Right renal pelvis (tissue), 4 donors: ENCODE measurements at places on chromosomes 1 and 21. TPM values are rescaled to one million over a fixed set of nuclear protein-coding genes. Genes with fewer than 3 reads are reported as not detected.

Gene SAMD11
- 64.4 TPM for polyA plus RNA-seq

DNA sequence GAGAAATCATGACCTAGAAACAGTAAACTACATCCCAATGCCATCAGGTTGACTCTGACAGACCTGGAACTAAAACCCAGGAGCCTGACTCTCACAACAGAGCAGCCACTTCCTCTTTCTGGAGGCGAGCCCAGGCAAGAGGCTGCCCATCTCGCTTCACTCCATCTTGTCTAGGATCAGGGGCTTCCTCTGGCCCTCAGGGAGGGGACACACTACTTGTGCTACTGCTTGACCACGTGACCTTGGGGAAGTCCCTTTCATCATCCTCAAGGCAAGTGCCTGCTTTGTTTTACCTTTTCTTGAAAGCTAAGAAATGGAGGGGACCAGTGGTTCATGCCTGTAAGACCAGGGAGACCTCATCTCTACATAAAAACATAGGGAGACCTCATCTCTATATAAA is 2.6 kb upstream of the TENT5B start:
- DNase-seq, result no peak

DNA sequence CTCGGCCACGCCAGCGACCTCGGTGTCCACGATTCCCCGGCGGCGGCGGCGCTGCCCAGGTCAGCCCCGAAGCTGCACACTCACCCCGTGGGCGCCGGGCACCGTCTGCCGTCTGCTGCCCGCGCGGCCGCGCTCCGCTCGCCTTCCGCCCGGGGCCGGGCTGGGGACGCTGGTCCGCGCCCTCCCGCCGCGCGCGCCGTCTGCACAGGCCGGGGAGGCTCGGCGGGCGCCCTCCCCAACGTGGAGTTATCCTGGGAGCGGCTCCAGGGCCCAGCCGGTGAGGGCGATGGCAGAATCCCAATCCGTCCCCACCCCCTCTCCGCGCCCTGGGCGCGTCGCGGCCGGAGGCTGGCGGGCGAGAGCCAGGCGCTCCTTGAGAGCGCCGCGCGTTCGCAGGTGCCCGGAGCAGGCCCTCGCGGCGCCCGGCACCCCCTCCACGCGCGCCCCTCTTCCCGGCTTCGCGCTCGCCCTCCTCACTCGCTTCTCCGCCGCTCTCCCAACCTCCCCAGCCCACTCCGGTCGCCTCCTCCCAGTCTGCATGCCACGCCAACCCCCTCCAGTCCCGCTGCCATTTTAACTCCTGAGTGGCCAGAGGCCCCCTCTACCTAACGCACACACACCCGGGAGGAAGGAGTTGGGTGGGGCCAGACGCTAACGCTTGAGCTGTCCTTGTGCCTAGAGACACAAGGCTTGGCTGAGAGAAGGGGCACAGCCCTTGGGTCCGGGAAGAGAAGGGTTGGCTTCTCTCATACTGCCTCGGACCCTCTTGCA is at the start of gene LRRN2:
Gene LRRN2, minus strand, starts transcription at position 503 of the 771 bp plus-strand sequence. CDS start 65,746 bp downstream, outside the sequence.
- no peak for DNase-seq

GRCh38 chr1:93979040-93979717 is 69.9 kb upstream of the GCLM start:
- no peak for DNase-seq

Gene TGFBR3
- polyA plus RNA-seq, result 115 TPM

GRCh38 chr1:119873135-119874015 is 22.9 kb downstream of the ADAM30 start:
- DNase-seq, result no peak

Gene ARMH1
- polyA plus RNA-seq, result 5.1 TPM

Gene KLHL12
- 40.9 TPM for polyA plus RNA-seq

- DNase-seq, result peak; percentile 58
Measured at GRCh38 chr1:158087320-158087927, 93.3 kb upstream of the CD1D start.

Gene C1orf94
- polyA plus RNA-seq, result 0.10 TPM

Gene SLAMF7
- 0.18 TPM for polyA plus RNA-seq

Gene KRTAP10-7
- not detected for polyA plus RNA-seq

DNA sequence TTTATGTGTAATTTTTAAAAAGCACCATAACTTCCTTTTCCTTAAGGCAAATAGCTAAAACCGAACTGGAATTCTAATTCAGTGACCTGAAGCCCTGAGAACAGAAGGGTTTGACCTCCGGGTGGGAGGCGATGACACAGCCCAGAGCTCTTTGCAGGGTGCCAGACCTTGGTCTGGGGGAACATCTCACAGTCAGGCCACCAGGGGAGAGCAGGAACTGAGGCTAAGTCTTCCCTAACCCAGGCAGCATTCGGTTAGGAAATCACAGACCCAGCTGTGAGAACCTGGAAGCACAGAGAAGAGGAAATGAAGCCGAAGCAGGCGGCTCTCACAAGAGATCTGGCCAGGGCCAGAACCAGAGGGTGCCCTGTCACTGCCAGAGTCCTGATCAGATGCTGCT is 444.8 kb downstream of the TTLL7 start:
- DNase-seq, result no peak

- DNase-seq, result no peak
Measured at GRCh38 chr1:55197099-55197498, 18.1 kb downstream of the USP24 start.

DNA sequence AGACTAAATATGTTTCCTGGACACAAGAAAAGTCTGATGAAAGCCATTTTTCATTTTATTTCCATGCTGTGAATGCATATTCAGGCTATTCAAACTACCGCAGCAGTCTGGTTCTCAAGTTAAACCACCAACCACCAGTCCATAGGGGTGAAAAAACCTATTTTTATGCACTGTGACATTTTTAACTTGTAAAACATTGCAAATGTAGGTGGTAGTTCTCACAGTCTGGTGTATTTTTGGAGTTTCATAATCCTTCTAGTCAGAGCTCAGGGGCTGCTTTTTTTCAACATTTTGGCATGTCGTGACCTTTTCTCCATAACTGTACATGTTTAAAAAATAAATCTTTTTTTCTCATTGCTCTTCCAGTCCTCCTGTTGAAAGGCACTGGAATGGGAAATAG is 907.6 kb upstream of the ADGRL2 start:
- no peak for DNase-seq

Gene RUNX1
- polyA plus RNA-seq, result 2.3 TPM

Gene TEDDM1
- polyA plus RNA-seq, result 0.05 TPM

DNA sequence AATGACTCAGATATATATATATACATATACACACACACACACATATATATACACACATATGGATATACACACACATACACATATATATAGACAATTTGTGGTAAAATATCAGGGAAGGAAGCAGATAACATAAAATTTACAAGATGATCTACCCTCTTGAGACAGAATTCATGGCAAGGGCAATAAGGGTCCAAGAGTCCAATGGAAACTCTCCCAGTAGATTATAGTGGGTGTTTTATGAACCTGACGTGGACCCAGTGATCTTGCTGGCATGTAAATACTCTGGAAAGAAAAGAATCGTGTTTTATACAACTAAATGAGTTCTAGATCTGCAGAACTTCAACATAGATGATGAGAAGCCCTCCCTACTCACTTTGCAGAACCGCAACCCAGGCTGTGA is 49.3 kb downstream of the DENND1B start:
- DNase-seq, result no peak

DNA sequence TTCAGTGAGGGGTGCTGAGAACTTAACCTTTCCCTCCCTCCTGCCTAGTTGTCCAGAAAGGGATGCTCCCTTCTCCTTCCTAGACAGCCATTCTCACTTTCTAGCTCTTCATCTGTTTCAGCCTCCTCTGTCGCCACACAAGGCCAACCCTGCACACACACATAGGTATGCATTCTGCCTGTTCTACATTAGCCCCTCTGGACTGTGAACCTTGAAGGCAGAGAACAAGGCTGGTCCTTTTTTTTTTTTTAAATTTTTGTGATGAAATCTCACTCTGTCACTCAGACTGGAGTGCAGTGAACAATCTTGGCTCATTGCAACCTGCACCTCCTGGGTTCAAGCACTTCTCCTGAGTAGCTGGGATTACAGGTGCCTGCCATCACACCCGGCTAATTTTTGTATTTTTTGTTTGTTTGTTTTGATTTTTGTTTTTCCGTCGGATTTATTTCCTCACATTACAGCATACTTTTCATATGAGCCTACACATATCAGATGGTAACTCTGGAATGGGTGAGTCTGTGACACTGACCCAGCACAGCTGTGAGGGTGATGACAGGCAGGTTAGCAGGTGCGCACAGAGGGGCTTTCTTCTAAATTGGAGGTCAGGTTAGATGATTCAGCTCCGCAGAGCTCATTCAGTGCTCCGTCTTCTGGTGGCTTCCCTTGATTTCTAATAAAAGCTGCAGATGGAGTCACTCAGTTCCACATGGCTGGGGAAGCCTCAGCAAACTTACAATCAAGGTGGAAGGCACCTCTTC is 4.9 kb upstream of the AKR1A1 start:
- DNase-seq, result no peak

DNA sequence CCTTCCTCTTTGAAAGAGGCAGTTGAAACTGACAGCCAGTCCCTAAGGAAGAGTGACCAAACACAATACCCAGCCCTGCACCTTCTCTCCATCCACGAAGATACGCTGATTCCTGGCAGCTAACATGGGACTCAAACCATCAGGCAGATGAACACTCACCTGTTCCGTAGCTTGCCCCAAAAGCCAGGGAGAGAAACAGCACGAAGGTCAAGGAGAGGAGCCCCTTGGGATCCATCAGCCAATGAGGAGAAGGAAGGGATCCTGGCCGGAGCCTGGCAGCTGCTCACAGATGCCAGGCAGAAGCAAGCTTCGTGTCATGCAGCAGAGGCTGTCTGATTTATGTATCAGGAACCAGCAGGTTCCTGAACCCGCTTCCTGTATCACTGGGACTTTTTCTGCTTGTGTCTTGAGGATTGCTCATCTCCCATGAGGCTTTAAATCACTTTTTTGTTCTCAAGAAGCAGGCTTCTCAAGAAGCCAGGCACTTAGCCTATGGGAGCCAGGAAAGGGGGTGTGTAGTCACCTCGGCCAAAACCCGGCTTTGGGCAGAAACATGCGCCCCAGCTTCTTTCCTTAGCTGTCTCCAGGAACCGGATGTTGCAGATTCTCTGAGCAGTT is at the start of gene SLAMF1:
Gene SLAMF1, minus strand, starts transcription at position 334 of the 618 bp plus-strand sequence. Its CDS starts 99 bp downstream, at position 235.
- DNase-seq, result no peak

Gene RBM15
- 10.7 TPM for polyA plus RNA-seq

DNA sequence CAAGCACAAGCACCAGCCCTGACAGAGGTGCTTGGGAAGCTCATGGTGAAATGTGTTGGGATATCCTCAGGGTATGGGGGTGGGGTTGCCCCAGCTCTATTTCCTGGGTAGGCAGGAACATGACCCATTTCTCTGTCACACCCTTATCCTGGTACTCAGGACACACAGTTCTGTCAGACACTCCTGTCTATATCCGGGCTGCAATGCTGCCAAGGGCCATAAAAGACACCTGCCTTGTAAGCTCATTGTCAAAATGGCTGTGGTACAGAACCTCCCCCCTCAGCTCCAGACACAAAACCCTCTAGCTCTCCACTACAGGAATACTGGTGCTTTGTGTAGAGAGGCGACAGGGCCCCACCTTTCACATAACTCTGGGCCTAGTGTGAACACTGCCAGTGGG is 636.7 kb downstream of the PLA2G4A start:
- DNase-seq, result no peak
